ENCODE measurements at places on chromosomes 3 and 15.

- no peak for DNase-seq
Measured at GRCh38 chr3:122410639-122411038, 5.2 kb downstream of the WDR5B start.

GRCh38 chr15:93428150-93428549 is 339.1 kb upstream of the RGMA start:
- DNase-seq = no peak

DNA sequence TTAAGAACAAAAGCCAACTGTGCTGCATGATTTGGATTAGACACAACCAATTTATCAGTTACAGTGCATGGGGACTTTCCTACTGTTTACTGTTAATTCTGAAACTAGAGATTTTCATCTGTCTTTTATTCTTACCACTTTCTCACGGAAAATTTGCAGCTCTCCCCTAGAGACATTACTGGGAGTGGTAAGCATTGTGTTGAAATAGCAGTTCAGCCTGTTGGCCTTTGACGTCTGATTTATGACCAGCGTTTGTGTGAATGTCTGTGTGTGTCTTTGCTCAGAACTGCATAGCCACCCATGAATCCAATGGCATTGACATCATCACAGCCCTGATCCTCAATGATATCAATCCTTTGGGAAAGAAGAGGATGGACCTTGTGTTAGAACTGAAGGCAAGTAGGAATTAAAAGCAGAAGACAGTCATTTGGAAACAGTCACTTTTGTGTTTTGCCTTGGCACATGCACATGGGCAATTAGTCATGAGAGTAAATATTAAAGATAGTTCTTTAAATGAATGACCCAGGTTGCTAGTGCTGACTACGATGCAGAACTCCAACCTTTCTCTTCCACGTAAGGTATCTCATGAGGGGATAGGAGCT is 202.2 kb upstream of the BHLHE40 start:
- DNase-seq = no peak

DNA sequence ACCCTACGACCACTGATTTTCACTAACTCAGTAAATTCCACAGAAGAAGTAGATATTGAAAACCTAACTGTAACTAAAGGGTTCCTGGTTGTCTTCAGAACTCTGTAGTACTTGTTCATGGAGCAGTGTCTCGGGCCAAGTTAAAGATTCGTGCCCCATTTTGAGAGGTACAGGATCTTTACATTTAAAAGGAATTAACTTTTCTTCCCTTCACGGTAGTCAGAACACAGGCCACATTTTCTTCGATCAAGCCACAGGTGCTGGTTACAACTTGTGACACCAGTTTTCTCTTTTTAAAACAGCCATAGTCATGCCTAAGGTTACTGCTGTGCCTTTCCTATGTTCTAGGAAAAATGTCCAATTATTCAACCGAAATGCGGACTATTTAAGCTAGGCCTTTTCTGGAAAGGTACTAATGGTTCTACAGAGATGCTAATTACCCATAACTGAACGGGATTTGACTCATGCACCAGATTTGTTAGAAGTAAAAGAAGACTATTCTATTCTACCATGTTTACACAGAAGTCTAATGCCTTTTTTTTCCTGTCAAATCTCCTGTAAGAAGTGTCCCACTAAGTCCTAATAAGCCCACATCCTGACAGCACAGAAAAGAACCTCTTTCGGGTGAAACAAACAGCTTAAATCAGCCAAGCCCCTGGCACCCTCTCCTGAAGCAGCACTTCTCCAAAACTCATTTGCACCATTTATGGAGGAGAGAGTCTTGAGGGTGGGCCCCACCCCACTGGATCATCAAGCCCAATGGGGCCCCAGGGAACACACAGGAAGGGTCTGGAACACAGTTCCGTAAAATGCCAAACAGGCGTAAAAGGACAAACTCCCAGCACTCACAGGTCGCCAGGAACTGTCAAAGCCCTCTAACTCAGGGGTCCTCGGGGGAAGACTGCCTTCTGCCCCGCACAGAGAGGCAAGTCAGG is 1.9 kb downstream of the LRIG1 start:
- DNase-seq = no peak

GRCh38 chr15:82186161-82186560 is 76.4 kb downstream of the EFL1 start:
- DNase-seq = no peak

GRCh38 chr15:99347574-99347973 is 96.3 kb downstream of the LRRC28 start:
- no peak for DNase-seq

- DNase-seq = no peak
Measured at GRCh38 chr3:46029953-46030543, 2.8 kb upstream of the XCR1 start.

- DNase-seq = no peak
Measured at GRCh38 chr3:152097120-152097519, 171.6 kb upstream of the MBNL1 start.

- DNase-seq = no peak
Measured at GRCh38 chr15:97053635-97054034, 723.1 kb downstream of the NR2F2 start.

GRCh38 chr15:72175186-72176044 is 22.2 kb downstream of the GRAMD2A start:
- no peak for DNase-seq

DNA sequence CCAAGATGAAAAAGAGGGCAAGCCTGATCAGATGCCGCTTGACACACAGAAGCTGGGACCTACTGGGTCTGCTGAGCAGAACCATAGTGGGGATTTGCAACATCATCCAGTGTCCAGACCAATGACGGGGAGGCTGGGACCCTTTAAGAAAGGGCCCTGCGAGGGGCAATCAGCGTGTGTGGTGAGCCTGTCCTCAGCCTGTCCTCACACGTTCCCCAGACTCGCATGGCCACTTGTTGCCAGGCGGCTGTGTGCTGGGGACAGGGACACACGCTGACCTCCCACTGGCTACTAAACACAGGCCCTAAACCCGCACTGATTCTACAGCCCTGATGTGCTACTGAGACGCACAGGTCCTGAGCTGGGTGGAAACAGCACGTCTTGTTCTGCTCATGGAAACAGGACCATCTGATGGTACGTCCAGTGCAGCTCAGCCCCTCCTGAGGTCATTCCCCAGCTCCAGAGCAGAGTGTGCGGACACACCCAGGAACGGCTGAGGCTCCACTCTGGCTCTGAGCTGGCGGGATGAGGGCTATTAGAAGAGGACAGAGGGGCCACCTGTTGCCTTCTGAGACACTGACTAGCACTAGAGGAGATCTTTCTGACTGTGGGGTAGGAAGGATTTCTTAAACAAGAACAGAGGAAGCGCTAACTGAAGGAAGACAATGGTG is 24.4 kb downstream of the PCSK6 start:
- DNase-seq = no peak

DNA sequence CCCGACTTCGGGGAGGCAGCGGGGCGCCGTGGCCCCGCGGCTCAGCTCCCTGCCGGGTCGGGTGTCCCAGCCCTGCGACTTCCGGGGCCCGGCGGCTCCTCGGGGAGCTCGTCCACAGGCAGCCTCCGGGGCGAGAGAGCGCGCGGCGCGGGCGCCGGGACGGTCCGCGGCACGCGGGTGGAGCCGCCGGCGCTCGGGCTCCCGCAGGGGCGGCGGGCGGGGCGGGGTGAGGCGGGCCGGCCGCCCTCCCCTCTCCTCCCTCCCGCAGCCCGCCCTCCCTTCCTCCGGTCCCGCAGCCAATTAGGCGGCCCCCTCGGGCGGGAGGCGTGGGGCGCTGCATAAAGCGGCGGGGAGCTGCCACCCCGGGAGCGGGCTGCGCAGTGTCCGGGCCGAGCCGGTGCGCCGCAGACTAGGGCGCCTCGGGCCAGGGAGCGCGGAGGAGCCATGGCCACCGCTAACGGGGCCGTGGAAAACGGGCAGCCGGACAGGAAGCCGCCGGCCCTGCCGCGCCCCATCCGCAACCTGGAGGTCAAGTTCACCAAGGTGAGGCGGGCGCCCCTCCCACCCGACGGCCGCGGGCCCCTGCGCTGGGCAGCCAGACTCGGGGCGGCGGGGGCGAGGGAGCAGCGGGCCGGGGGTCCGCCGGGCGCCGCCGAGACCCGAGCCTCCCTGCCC is at the start of gene ALDH1A3:
Gene ALDH1A3 (plus strand): TSS at position 368 of the 675 bp plus-strand sequence. CDS start 77 bp downstream, at position 445.
- DNase-seq = no peak

GRCh38 chr15:67834581-67835296 is 5.1 kb downstream of the RNU6-1 start:
- DNase-seq = no peak

DNA sequence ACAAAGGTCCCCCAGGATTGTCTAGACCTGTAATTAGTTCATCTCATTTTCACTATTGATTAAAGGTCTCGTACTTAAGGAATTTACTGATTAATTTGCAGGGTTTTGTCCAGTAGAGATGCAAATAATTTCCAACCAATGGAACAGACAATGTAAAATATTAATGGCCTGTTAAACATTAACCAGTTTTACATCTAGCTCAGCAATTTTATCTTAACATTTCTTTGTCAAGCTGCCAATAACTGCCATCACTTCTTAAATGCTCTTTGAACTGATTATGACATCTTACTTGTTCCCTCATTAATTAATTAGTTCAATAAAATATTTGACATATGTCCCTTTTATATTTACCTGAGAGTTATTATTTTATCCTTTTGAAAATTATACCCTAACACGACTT is 9.4 kb upstream of the STRIT1 start:
- DNase-seq = no peak
